WTC11 (cell line): ENCODE measurements at places on chromosomes 2 and 18.

DNA sequence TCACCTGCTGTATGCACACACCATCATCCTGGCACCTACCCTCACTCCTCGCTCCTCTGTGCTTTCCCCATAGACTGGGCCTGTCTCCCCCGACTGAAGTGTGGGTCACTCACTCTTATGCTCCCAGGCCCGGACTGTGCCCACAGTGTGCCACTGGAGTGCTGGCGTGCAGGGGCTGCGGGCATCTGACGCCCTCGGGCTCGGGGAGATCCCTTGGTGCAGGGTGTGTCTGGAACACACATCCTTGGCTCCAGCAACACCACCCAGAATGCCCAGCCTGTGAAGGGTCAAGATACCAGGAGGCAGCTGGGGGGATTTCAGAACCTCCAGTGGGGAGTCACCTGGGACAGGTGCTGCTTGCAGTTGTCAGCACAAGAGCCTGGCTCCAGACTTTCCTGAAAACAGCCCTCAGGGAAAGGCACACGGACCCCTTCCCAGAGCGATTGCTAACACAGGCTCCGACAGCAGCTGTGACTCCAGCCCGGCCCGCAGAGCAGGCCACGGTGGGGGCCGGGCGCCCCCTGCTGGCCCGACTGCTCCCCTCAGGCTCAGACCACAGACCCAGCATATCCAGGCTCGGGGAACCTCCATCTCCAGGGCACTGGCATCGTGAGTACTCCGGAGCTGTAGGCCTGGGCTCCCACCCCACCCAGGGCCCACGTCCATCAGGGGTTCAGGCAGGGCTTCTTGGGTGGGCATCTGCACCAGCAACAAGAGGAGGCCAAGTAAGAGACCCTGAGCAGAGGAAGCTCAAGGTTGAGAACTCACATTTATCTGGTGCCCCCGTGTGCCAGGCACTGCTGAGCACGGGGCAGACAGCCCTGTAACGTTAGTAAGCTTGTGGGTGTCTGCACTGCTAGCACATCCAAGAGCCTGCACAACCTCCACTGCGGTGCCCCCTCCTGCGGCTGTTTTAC is 8.6 kb downstream of the HS1BP3 start:
- peak; percentile 80 for DNase-seq

DNA sequence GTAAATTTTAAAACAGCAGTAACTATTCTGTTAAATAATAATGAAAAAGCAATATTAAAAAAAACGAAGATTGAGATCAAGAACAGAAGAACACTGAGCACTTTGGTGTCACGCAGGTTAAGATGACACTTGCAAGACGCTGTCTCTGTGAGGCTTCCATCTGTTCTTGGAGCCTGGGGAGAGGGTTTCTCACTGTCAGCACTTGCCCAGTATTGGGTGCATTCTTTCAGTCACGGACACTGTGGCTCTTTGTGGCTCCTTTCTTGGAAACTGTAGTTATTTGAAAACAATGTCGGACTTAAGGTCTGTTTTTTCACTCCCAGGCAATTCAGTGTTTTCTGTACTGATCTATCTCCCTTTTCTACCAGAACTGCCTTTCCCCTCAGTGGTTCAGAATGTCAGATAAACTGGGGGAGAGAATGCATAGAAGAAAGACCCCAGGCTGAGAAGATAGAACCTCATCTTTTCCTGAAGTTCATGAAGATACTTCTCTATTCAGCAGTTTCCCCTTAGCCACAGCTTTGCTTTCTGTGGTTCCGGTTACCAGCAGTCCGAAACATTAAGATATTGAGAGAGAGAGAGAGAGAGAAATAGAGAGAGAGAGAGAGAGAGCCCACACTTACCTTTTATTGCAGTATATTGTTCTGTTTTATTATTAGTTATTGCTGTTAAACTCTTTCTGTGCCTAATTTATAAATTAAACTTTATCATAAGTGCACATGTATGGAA is 283.3 kb downstream of the DCDC2C start:
- DNase-seq = no peak

GRCh38 chr2:222504191-222504590 is 79.8 kb downstream of the SGPP2 start:
- DNase-seq = no peak

GRCh38 chr18:12076424-12077140 is 17.1 kb upstream of the ANKRD62 start:
- DNase-seq = peak; percentile 54

- no peak for DNase-seq
These were observed 676.3 kb downstream of the IRS1 start for GRCh38 chr2:226123300-226123699.

DNA sequence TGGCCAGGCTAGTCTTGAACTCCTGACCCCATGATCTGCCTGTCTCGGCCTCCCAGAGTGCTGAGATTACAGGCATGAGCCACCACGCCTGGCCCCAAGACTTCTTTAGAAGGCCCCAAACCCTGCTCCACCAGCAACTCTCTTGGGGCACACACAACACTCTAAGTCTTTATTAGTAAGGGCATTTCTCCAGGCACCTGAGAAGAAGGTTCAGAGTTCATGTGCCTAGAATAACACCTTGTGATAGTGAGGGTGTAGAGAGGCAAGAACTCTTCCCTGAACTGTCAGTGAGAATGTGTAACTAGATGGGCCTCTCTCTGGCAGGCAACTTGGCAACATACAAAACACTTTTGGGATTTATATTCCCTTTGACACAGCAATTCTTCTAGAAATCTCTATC is 43.8 kb downstream of the SH2D6 start:
- DNase-seq = no peak

- peak; percentile 22 for DNase-seq
These were observed 210.6 kb downstream of the TFCP2L1 start for GRCh38 chr2:121074293-121074932.

- DNase-seq = no peak
These were observed 96.8 kb downstream of the UBE2E3 start for GRCh38 chr2:181077128-181077709.

GRCh38 chr18:48312066-48312465 is 97.1 kb downstream of the ZBTB7C start:
- no peak for DNase-seq

- no peak for DNase-seq
These were observed 436.8 kb upstream of the CWC22 start for GRCh38 chr2:180443888-180444287.

DNA sequence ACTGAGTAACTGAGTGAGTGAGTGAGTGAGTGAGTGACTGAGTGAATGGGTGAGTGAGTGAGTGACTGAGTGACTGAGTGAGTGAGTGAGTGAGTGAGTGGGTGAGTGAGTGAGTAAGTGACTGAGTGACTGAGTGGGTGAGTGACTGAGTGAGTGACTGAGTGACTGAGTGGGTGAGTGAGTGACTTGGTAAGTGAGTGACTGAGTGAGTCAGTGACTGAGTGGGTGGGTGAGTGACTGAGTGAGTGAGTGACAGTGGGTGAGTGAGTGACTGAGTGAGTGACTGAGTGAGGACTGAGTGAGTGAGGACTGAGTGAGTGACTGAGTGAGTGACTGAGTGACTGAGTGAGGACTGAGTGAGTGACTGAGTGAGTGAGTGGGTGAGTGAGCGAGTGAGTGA is 13.9 kb downstream of the MAL start:
- no peak for DNase-seq

DNA sequence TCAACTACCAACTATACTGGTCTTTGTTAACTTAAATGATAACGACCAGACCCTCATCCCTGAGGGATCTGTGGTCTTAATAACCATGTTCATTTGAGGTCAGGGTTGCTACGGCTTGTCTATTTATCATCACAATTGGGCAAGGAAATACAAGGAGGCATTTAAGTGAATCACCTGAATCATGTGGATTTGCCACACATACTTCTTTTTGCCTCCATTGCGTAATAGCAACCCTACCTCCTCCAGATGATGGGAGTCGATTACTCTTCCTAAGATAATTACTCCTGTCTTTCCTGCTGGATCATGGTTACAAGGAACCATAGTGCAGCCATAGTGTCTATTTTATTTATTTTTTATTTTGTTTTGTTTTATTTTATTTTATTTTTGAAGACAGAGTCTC is 42.2 kb downstream of the TAF4B start:
- no peak for DNase-seq

DNA sequence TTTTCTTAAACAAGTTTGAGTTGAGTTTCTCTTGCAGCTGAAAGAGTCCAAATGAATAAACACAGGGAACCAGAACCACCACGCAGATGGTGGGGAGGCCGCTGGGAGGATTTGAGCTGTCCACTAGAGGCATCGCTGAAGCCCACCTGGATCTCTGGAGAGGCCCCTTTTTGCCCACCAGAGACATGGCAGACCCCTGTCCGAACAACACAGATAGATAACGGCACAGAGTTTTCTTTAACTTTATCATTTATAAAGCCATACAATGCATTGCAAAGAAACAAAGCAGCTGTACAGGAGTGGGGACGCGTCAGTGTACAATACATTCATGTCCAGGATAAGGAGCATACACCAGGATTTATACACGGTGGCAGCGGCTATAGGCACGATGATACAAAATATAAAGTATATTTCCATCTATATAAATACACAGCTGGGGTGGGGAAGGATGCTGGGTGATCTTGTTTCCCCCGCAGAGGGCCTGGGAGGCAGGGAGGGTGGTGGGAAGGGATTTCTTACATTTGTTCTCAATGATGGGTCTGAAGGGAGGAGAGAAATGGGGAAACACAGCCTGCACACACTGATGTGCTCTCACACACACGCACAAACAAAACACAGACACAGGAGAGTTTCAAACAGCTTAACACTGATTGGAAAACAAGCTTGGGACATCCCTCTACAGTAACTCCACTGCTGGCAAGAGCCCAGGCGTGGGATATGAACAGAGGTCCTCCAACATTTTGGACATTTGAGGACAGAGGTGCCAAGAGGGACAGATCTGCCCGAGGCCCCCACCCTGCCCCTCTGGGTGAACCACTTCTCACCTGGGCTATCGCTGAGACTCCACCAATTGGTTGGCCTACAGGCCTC is 203.0 kb downstream of the TNS1 start:
- DNase-seq = peak; percentile 3

GRCh38 chr2:31335921-31336585 is 78.5 kb downstream of the XDH start:
- DNase-seq = no peak

GRCh38 chr2:85189606-85190270 is 56.5 kb downstream of the TCF7L1 start:
- no peak for DNase-seq

GRCh38 chr18:79453816-79454735 is 58.3 kb downstream of the NFATC1 start:
- DNase-seq = no peak

DNA sequence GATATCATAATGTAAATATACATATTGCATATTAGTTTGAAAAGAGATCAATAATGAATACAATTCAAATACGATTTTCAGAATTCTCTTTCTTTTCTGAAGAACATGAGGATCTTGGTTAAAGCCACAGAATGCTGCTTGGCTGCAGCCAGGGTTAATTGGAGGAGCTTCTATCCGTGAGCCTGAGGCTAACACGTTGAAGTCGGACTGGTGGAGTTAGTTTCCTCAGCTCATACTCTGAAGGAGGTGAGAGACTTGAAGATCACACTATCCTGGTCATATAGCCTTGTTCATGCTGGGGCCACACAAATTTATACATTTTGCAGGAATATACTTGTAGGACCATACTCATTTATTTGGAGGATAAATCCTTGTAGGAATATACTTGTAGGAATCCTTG is 335.8 kb downstream of the TRIB2 start:
- DNase-seq = no peak

- DNase-seq = no peak
These were observed 319.5 kb upstream of the HNMT start for GRCh38 chr2:137644731-137645130.

- DNase-seq = no peak
These were observed 256.1 kb upstream of the SIX2 start for GRCh38 chr2:45265336-45265735.

- no peak for DNase-seq
These were observed 135.9 kb downstream of the PRPF40A start for GRCh38 chr2:152581360-152581759.

GRCh38 chr2:219278655-219279150 is 463 bp upstream of the DNAJB2 start:
- DNase-seq = no peak

- DNase-seq = no peak
These were observed 122.6 kb downstream of the METTL4 start for GRCh38 chr18:2448565-2449151.

- DNase-seq = no peak
These were observed 328.1 kb downstream of the NR4A2 start for GRCh38 chr2:156004459-156004858.

DNA sequence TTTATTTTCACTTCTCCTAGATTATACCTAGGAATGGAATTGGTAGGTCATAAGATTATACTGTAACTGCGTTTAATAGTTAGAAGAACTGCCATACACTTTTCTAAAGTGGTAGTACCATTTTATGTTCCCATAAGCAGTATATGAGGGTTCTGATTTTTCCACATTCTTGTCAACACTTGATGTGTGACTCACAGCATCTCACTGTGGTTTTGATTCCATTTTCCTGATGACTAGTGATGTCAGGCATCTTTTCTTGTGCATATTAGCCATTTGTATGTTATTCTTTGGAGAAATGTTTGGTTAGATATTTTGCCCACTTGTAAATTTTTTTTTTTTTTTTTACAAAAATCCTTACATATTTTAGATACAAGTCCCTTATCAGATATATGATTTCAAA is 2.3 kb downstream of the DCAF17 start:
- DNase-seq = no peak

- no peak for DNase-seq
These were observed 47.1 kb downstream of the CDCA7 start for GRCh38 chr2:173401716-173402326.

DNA sequence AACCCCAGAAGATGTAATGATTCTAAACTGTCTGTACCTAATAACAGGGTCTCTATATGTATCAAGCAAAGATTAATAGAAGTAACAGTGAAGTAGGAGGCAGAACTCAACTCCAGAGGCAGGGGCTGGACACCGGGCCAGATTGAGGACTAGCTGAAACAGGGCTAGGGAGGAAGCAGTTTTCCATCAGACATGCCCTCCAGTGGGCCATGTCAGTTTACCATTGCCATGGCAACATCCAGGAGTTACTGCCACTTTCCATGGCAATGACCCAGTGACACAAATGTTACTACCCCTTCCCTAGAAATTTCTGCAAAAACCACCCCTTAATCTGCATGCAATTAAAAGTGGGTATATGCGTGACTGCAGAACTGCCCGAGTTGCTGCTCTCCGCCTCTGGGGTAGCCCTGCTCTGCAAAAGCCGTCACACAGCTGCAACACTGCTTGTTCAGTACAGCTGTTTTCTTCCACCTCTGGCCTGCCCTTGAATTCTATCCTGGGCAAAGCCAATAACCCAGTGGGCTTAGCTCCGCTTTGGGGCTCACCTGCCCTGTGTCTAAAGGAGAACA is 58.7 kb downstream of the TMEM18 start:
- no peak for DNase-seq
